H54 (cell line): ENCODE measurements at places on chromosomes 6 and 20.

DNA sequence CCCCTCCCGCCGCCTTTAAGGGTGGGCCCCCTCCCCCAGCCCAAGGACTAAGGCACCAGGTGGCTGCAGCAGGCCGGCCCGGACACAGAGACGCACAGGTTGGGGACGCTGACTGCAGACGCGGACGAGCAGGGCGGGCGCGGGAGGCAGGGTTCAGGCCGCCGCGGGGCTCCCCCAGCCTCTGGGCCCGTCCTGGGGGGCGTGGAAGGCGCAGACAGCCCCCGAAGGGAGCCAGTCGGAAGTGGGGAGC lies 9.3 kb downstream of the DUSP15 start:
- no peak for DNase-seq

DNA sequence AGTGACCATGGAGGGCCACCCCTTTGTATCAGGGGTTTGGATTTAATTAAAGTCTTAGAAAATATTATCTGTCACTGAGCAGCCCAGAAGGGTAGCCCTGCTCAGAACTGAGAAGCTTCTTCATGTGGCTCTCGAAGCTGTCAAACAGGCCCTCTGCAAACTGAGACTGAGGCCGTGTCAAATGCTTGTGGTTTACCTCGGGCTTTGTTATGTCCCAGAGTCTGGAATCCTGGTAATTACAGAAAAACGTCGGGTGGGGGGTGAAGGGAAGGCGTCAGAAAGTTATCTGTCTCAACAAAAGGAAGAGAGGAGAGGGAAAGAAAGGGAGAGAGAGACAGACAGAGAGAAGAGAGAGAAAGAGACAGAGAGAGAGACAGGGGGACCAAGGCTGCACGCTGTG lies 200.8 kb downstream of the BMP7 start:
- DNase-seq: no peak

GRCh38 chr20:32521780-32522525 lies 63.2 kb downstream of the NOL4L start:
- peak; percentile 75 for DNase-seq

GRCh38 chr6:8432614-8433013 lies 2.7 kb downstream of the SLC35B3 start:
- DNase-seq: no peak
